ENCODE measurements at places on chromosomes 16 and 17.
A peak's percentile ranks its signal among the peaks of the same experiment; 100 is the strongest.

- DNase-seq: no peak
Measured at GRCh38 chr16:19748389-19749168, 30.5 kb downstream of the IQCK start.

- no peak for DNase-seq
Measured at GRCh38 chr17:7959503-7960253, 27.7 kb downstream of the CNTROB start.

DNA sequence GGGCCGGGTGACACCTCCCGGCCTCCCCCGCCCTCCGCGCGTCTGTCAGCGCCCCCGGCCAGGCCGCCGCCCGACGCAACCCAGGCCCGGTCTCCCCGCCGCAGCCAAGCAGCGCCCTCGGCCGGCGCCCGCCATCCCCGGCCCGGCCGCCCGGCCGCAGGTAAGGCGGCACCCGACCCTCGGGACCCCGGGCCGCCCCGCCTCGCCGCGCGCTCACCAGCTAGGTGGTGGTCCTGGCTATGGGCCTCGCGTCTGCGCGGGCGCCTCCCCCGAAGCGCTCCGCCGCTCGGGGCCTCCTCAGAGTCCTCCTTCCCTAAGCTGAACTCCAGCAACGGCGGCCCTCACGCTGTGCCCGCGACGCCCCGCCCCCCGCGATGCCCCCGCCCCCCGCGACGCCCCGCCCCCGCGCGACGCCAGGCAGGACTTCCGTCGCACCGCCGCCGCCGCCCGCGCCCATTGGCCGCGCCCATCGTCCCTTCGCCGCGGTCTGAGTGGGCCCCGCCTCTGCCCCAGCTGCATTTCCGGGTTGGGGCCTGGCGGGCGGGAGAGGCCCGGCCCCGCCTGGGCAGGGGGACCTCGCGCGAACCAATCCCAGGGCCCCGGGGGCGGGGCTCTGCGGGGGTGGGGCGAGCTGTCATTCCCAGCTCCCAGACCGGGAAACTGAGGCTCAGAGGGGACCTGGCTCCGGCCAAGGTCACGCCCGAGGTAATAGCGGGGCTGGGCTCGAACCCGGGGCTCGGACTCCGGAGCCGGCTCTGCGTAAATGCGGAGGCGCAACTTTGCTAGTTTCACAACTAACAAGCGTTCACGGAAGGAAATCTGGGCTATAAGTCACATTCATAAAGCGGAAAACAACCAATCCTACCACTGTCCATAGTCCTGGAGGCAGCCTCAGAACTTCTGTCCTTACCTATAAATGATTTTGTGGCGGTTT, 9.0 kb upstream of the KCTD5 start:
- DNase-seq: peak; percentile 96

DNA sequence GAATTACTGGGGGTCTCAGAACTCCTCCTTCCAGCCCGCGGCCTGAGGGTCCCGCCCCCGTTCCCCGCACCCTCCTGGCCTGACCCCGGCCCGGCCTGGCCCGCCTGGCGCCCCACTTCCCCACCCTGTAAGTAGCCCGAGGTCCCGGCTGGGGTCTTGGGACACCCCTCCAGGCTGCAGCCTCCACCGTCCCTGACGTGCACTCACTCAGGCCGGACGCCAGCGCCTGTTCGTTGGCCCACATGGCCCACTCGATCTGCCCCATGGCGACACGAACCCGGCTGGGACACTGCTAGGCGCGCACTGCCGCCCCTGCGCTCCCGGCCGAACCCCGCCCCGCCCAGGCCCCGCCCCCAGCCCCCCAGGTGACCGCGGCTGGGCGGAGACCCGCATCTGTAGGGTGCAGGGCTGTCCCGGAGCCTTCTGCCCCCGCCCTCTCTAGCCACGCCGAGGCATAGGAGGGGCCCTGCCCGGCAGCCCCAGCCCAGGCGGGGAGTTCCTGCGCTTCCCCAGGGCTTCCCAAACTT, at the start of gene CYBA:
Gene CYBA, minus strand, starts transcription at position 305 of the 527 bp plus-strand sequence. Its CDS starts 40 bp downstream, at position 265.
- DNase-seq: no peak

- DNase-seq: no peak
Measured at GRCh38 chr17:32315171-32315570, 26.8 kb downstream of the C17orf75 start.

DNA sequence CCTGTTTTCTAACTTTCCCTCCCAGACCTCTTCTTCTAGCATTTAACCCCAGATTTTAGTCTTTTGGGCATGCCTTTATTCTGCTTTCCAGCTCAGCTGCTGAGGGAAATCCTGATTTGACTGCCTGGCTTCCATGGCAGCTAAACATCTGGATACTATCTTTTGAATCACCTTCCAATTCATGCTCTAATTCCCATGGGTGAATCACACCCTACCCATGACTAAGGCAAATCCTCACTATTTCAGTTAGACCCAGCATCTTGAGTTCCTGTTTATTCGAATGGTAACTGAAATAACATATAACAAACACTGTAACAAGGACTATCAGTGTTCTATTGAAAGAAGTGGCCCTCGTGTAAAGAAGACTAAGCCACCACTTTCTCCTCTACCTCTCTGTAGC, 29.8 kb downstream of the CA10 start:
- DNase-seq: no peak

GRCh38 chr16:14043793-14044192, 27.3 kb upstream of the MRTFB start:
- no peak for DNase-seq

GRCh38 chr16:2149630-2150417, 1.4 kb downstream of the RAB26 start:
- DNase-seq: no peak

DNA sequence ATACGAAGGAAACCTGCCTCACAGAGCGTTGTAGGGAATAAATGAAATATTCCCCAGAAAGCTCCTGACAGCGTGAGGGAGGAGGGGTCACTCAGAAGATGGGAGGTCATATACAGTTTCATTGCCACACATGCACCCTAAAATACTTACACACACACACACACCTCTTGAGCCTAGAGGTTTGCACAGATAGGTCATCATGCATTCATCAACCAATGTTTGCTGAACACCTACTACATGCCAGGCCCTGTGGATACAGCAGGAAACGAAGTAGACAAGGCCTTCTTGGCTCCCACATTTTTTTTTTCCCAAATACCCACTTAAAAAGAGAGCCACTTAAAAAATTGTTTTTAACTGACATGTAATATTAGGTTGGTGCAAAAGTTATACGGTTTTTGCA, 907 bp upstream of the PLLP start:
- DNase-seq: no peak

- DNase-seq: peak; percentile 35
Measured at GRCh38 chr17:45234641-45235415, 13.1 kb downstream of the FMNL1 start.

GRCh38 chr17:9842057-9842758, 16.5 kb downstream of the GLP2R start:
- DNase-seq: no peak

GRCh38 chr17:68832109-68832802, 122.9 kb downstream of the ABCA8 start:
- no peak for DNase-seq

GRCh38 chr16:88548131-88548874, 21.9 kb upstream of the ZC3H18 start:
- DNase-seq: no peak

DNA sequence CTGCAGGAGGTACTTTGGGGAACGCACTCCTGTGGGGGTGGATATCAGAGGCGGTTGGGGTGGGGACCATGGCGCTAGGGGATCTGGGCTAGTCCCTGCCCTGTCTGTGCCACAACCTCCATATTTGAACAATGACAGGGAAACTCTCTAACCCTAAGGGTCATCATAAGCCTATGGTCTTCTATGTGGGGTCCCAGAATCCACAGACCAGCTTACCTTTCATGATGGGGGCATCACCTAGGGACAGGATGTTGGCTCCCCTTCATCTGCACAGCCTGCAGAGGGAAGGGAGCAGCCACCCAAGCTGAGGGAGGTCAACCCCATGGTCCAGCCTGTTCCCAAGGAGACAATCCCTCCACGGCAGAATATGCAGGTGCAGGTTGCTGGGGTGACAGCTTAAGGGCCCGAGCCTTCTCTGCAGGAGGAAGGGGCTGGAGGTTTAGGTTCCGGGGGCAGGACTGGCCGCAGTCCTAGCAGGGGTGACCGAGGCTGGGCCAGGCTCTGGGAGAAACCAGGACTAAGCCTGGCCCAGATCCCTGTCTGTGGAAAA, 1.7 kb downstream of the ORAI3 start:
- DNase-seq: no peak

DNA sequence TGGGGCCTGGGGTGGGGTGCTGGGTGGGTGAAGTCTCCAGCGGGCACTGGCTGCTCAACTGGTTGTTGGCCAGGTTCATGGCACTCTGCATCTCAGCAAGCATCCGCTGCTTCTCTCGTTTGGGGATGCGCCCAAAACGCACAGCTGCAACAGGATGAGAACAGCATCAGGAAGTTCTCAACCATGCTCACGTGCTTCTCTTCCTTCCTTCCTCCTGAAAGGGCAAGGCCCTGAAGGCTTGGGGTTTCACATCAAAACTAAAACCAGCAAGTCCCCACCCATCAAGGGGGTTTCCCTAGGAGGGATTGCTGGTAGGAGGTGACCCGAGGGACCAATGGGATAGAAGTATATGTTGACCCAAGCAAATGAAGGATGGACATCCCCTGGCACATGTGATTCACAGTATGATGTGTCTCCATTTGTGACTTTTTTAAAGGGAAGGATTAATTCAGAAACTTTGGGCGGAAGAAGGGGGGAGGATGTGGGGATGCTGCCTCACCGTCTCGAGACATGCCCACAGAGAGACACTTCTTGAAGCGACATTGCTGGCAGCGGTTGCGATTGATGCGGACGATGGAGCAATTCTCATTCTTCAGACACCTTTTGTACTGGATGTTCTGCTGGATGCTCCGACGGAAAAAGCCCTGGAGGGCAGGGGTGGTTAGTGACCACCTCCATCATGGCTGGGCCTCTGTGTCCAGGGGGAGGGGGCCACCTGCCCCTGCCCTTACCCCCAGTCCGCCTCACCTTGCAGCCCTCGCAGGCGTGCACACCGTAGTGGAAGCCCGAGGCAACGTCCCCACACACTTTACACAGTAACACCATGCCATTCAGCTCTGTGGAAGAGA, 4.2 kb downstream of the NR1D1 start:
- no peak for DNase-seq

- peak; percentile 75 for DNase-seq
Measured at GRCh38 chr16:57045694-57046381, 46.5 kb upstream of the CPNE2 start.

DNA sequence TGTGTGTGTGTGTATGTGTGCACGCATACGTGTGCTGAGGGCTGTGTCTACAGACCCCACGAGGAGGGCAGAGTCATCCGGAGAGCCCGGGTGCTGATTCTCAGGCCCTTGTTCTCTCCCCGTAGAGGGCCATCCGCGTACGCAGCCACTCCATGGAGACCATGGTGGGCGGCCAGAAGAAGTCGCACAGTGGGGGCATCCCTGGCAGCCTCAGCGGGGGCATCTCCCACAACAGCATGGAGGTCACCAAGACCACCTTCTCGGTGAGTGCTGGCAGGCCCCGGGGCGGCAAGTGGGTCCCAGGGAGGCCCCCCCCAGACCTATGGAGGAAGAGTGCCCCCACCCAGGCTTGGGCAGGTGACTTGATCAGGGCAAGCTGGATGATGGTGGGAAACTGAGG, 45.5 kb downstream of the OR1D5 start:
- DNase-seq: no peak

DNA sequence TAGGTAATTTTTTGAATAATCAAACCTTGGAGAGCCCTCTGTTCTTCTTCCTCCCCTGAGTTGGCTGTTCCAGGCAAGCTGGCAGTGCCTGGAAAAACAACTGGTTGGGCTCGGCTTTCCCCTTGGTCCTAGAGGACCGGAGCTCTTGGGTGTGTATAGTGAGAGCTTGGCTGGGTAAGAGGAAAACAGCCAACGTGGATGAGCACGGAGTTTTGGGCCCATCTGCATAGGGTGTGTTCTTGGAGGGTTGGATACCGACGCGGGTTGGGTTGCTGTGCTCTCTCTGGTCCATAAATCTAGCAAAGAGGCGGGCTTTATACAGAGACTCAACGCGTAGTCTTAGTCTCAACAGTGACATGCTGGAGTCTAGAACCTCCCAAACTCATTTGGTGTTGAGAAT, 23.2 kb downstream of the ITGB3 start:
- DNase-seq: peak; percentile 72

DNA sequence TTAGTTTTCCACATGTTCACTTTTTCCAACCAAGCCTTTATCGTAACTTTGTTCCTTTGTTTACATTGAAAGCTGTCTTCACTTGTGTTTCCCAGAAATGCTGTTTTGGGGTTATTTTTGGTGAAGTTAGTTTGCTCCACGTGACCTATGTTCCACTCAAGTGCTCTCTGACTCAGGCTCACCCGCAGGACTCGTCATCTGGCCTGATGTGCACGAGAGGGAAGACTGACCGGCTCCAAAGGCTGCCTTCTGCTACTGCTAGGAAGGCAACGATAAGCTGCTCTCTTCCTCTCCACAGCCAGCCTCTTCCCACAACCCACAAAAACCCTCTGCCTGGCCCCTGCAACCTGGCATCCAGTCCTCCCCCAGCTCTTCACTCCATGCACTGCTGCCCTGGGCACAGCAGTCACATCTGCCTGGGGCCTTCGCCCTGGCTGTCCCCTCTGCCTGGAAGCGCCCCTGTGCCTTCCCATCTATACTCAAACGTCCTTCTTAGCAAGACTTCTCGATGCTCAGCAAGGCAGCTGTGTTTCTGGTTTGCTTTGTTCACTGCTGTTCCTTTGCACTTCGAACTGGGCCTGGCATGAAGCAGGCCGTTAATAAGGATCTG, 28.0 kb downstream of the ZCCHC14 start:
- no peak for DNase-seq

GRCh38 chr17:17900615-17901520, 64.1 kb upstream of the SREBF1 start:
- peak; percentile 43 for DNase-seq

- DNase-seq: no peak
Measured at GRCh38 chr17:75535119-75535537, 9.6 kb downstream of the LLGL2 start.

- no peak for DNase-seq
Measured at GRCh38 chr17:40317345-40317873, 8.4 kb downstream of the RARA start.

- DNase-seq: no peak
Measured at GRCh38 chr17:29162909-29163341, 17.3 kb downstream of the MYO18A start.

- peak; percentile 69 for DNase-seq
Measured at GRCh38 chr16:1812732-1813163, 13.9 kb downstream of the HAGH start.

GRCh38 chr17:68085771-68086381, 50.3 kb downstream of the KPNA2 start:
- DNase-seq: no peak

GRCh38 chr16:17129971-17130370, 340.8 kb downstream of the XYLT1 start:
- DNase-seq: no peak

- no peak for DNase-seq
Measured at GRCh38 chr17:19712436-19713004, 3.9 kb downstream of the SLC47A2 start.

DNA sequence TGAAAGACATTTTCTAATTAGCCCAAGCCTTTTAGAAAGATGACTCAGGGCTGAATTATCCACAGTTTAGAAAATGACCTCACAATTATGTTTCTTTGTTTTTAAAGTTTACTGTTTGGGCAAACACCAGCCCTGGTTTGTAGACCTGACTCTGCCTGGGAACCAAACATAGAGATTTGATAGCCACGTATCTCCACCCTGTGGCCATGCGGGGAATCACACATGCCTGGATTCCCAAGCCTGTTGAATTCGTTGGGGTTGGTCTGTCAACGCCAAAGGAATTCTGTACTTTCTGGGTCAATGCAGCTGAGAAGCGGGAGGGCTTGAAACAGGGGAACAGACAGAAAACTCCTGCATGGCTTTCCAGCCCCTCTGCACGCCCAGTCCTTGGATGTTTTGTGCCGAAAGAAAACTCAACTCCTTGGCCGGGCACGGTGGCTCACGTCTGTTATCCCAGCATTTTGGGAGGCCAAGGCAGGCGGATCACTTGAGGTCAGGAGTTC, 26.9 kb downstream of the CD300A start:
- peak; percentile 79 for DNase-seq
